ENCODE measurements at places on chromosomes 7 and 10.
A peak's percentile ranks its signal among the peaks of the same experiment; 100 is the strongest.

GRCh38 chr10:122225330-122225729, 45.8 kb upstream of the BTBD16 start:
- no peak for DNase-seq

- no peak for DNase-seq
Observed at GRCh38 chr10:118672766-118673715, 77.6 kb upstream of the PRLHR start.

GRCh38 chr7:45203936-45204445, 46.4 kb downstream of the RAMP3 start:
- no peak for DNase-seq

GRCh38 chr10:24690961-24691512, 32.6 kb downstream of the ARHGAP21 start:
- DNase-seq, result no peak

DNA sequence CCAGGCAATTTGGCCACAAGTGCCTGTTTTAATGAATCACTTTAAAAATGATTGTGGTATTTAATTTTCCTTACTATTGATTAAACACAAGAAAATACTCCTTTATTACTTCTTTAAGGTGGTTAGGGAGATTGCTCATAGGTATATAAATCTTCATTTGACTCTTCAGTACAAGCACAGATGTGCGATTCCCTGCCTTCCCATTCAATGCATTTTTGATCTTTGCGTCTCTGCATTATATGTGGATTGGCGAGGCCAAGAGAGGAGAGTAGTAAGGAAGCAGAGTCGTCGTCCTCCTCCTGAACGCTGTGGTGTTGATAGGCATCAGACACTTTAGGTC, 683.7 kb downstream of the LRMDA start:
- no peak for DNase-seq

DNA sequence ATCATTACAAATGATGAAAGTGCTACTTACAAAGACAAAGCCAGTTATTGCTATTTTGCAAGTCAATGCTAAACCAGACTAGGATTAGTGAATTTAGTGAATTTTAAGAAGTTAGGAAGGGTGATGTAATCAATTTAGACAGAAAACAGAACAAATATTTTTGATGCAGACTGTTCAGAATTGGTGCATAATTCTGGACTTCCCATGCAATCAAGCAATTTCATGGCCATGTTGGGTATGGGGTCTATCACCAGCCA, 85.4 kb downstream of the CH25H start:
- DNase-seq, result no peak

GRCh38 chr10:70370766-70371165, 11.7 kb downstream of the LRRC20 start:
- no peak for DNase-seq

GRCh38 chr7:145848691-145849090, 267.9 kb upstream of the CNTNAP2 start:
- no peak for DNase-seq

- no peak for DNase-seq
Observed at GRCh38 chr10:9596368-9596920, 1421.2 kb upstream of the CELF2 start.

DNA sequence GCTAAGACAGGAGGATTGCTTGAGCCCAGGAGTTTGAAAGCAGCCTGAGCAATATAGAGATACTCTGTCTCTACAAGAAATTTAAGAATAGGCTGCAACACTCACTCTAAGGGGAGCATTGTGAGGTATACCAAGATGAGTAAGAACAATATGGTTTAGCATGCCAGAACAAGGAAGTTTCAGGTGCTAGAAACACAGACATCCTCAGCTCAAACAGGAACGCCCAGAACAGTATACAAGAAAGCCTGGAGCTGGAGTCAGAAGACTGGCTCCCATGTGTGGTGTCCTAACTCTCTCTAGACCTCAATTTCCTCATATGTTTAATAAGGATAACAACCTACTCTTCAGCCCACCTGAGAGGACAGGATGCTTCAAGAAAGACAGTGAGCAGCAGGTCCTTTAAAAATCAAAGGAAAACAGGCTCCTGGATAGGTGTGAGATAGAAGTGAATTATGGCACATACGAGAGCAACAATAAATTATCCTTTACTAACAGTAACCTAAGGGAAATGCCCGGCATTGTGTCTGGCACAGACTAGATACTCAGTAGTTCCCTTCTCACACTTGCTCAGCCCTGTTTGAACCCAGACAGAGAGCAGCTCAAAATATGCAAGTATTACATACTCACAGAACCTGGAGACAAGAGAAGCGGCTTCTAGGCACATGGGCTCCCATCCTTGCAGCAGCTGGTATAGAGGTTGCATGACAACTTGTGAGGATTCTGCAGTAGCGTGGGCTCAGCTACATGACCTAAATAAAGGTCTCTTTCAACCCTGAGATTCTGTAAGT, 45.4 kb downstream of the KAT6B start:
- DNase-seq, result no peak

DNA sequence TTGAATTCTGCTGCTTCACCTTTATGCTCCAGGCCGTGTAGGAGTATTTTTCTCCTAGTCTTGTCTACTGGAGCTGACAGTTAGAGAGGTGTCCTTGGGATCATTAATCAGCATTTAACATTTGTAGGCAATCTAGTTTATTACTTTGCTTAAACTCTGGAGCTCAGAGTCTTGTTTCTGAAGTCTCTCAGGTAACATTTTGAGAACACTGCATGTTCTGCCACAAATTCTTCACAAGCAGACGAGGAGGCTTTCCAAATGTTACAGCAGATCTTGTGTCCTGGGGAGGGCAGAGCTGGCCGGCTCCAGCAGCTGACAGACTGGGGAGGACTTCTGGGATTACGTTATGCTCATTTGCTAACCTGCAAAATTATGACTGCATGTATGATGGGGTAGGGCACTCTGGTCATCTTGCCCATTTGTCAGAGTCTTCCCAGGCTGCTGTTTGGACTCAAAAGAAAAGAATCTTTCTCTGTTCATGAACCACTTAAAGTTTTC, 50.5 kb downstream of the GALNT17 start:
- DNase-seq, result no peak

DNA sequence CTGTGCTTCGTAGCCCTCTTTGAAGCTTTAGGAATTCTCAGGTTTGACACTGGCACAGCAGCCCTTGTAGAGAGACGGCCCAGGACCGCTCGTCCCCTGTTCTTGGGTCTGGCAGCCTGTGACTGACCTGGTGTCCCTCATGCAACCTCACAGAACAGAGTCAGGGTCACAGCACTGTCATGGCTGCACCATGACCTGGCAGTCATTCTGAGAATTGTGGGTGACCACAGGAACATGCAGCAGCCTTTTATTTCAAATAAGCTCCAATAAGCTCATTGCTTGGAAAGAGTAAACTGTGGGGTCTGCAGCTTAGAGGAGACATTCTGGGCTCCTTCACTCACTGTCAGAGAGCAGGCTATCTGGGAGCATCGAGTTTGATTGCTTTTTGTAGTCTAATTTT, 42.5 kb downstream of the MYO1G start:
- DNase-seq, result no peak

DNA sequence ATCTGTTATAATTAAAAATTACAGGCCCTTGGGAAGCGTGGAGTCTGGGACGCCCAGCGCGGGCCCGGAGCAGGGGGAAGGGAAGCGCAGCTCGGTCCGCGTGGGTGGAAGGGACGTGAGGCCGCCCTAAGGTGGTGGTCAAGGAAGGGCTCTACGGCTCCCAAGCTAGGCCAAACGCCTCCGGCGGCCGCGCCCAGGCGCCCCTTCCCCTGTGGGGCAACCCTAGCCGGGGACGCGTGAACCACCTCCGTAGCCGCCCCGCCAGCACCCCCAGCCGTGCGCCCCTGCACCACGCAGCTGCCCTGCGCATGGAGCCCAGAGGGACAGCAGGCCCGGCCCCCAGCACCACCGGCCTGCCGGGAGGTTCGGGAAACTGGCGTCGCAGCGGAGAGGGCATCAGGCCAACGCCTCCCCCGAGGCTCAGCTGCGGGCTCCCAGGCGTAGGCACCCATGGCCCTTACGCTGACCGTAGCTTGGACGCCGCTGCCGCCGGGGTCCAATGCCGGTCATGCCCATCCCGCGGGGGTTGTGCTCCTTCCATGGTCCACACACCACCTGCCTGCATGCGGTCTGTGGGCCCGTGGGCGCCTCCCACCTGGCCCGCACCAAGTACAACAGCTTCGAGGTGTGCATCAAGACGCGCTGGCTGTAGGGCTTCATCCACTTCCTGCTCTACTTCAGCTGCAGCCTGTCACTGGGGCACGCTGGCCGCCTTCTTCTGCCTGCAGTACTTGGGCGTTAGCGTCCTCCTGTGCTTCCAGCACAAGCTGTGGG, 166.7 kb downstream of the SEPTIN7 start:
- no peak for DNase-seq

DNA sequence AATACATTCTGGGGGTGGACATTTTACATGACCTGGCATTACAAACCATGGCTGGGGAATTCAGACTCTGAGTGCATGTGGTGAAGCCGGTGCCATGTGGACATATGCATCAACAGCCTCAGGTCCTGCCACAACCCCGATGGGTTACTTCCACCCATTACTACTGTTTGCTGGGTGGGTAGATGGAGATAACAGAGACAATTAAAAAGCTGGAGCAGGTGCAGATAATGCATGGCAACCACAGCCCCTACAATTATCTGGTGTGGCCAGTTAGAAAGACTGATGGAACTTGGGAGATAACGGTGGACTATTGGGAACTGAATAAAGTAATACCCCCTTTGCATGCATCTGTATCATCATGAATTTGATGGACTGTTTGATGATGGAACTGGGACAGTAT, 21.6 kb upstream of the ADAMTS14 start:
- no peak for DNase-seq

- no peak for DNase-seq
Observed at GRCh38 chr10:47329855-47330254, 7.6 kb downstream of the GDF2 start.

- no peak for DNase-seq
Observed at GRCh38 chr7:12581897-12582296, 11.4 kb downstream of the SCIN start.

- no peak for DNase-seq
Observed at GRCh38 chr10:72221278-72221677, 5.2 kb upstream of the ASCC1 start.

DNA sequence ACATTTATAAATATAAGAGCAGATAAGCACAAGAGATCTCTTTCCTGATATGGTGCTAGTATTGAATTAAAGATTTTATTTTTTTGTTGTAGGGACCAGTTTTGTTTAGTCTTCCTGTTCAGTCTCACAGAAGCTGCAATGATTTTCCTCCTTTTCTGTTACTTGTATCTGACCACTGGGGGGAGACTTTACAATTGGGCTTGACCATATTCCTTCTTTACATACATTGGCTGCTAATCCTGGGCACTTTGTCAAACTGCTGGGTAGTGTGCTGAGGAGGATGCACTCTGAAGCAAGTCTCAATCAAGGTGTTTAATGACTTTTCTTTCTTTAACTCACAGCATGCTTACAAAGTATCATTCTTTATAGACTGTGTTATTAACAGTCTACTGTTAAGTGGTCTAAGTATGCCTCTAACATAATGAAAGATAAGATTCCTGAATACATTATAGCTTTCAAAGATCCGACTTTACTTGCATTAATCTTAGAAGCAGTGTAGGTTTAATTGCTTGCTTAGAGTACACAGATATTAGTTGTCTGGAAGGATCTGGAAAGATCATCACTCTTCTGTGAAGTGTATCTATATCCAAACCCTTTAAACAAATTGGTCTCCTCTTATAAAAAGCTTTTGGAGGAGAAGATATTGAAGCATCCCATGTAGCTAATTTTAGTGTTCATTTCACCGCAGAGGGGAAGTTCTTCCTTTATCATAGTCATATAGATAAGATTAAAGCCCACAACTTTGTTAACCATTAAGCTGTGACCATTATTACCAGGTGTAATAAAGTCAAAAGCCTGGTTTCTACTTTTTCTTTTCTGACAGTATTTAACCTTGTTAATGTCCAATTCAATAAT, 3.1 kb downstream of the PALS2 start:
- peak; percentile 10 for DNase-seq

- DNase-seq, result no peak
Observed at GRCh38 chr10:36097696-36098095, 455.6 kb upstream of the FZD8 start.

GRCh38 chr7:135117096-135117495, 30.8 kb upstream of the TMEM140 start:
- no peak for DNase-seq

DNA sequence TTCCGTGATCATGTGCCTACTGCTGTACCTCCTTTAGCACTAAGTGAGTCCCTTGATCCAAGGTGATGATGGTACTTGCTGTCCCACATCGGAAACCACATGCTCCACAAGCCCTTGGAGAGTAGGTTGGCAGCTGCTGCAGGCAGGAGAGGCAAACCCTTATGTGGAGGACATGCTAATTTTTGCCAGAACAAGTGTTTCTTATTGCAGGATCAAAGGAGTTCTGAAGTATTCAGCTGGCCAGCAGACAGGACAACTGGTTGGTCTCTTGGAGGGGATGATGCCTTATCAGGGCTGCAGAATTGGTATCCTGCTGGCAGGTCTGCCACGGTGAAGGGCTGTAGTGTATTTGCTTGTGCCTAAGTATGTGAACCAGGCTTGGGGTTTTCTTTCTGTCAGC, 36.8 kb downstream of the NACAD start:
- no peak for DNase-seq

DNA sequence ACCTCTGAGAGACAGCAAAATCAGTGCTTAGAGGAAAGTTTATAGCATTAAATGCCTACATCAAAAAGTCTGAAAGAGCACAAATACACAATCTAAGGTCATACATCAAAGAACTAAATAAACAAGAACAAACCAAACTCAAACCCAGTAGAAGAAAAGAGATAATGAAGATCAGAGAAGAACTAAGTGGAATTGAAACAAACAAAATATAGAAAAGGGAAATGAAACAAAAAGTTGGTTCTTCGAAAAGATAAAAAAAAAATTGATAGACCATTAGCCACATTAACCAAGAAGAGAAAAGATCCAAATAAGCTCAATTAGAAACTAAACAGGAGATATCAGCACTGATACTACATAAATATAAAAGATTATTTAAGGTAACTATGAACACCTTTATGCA, 280.0 kb upstream of the NRG3 start:
- no peak for DNase-seq

DNA sequence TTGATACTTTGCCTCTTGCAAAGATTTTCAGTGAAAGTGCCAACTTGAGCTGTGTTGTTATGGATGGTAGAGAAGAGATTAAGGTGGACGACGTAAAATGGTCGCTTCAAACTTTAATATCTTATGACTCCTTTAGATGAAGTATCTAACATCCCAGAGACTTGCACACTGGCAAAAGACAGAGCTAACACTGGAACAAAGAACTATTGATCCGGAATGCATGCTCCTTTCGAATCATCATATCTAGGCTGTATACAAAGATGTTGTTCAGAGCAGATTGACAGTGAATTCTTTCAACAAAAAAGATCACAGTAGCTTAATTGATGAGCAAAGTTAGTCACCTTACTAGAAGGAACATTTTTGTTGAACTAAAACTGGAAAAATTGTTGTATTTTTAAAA, 592.7 kb downstream of the NXPH1 start:
- DNase-seq, result no peak

- no peak for DNase-seq
Observed at GRCh38 chr10:113524539-113525490, 28.0 kb upstream of the HABP2 start.

- no peak for DNase-seq
Observed at GRCh38 chr10:14660831-14661230, 113.9 kb downstream of the FAM107B start.

GRCh38 chr10:92851003-92851402, 2.7 kb downstream of the EXOC6 start:
- DNase-seq, result no peak

Data from SW 1271 (cell line).